Stimulated activated CD4-positive, alpha-beta T cell treated with anti-CD3 and anti-CD28 coated beads, TNF-alpha, amount 100 ng/mL, for 1 hour (primary cell): ENCODE measurements at places on chromosomes 5 and 9.

- no peak for DNase-seq
Measured at GRCh38 chr5:105885266-105885665, 1785.5 kb downstream of the EFNA5 start.

- no peak for DNase-seq
Measured at GRCh38 chr9:126916909-126917308, 2.3 kb downstream of the RALGPS1 start.

DNA sequence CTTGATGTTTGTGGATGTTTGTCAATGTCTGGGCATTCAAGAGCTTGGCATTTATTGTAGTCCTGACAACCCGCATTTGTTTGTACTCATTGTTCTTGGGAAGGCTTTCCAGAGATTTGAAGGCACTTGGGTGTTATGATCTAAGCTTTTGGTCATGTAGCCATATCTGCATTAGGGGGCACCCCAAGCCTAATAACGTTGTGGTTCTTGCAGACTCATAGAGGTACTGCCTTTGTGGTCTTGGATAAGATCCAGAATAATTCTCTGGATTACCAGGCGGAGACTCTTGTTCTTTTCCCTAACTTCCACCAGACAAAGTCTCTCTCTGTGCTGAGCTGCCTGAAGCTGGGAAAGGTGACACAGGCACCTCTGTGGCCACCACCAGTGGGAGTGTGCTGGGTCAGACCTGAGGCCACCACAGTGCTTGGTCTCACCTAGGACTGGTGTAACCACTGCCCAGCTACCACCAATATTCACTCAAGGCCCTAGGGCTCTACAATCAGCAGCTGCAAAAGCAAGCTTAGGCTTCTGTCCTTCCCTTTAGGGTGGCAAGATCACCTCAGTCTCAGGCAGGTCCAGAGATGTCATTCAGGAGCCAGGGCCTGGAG lies 144.4 kb upstream of the TAS2R1 start:
- no peak for DNase-seq

DNA sequence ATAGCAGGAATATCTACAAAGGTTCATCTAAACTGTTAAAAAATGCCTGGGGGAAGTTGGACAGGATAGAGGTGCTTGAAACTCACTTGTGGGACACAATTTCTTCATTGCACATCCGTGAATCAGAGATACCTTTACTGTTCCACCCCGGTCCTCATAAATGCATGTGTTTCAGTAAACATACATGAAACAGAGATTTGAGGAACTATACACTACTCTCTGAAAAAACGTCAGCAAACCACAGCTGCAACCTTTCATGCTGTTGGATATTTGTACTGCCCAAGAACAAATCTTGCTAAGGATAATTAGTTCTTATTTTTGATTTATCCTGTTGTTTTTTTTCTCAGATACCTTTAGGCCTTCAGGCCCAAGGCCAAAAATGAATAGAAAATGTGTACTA lies 337.3 kb downstream of the KDM4C start:
- DNase-seq: no peak

DNA sequence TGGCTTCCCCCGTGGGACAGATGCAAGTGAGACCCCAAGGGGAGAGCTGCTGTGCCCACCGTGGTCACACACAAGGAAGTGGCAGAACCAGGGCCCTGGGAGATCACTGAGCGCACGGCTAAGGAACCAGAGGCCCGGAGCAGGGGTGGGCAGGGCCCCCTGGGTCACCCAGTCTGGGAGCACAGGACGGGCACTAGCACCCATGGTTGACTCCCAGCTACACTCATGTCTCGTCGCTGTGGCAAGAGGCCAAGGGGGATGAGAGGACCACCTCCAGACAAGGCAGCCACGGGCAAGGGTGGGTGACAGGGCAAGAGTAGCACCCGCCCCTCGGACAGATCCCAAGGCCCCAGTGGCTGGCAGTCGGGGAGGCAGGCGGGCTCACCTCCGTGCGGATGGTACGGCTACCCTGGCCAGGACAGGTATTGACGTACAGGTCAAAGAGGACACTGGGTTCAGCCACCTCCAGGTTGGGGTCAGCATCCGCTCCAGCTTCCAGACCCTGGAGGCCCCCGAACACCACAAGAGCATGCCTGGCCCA lies 5.1 kb downstream of the ENDOG start:
- no peak for DNase-seq

DNA sequence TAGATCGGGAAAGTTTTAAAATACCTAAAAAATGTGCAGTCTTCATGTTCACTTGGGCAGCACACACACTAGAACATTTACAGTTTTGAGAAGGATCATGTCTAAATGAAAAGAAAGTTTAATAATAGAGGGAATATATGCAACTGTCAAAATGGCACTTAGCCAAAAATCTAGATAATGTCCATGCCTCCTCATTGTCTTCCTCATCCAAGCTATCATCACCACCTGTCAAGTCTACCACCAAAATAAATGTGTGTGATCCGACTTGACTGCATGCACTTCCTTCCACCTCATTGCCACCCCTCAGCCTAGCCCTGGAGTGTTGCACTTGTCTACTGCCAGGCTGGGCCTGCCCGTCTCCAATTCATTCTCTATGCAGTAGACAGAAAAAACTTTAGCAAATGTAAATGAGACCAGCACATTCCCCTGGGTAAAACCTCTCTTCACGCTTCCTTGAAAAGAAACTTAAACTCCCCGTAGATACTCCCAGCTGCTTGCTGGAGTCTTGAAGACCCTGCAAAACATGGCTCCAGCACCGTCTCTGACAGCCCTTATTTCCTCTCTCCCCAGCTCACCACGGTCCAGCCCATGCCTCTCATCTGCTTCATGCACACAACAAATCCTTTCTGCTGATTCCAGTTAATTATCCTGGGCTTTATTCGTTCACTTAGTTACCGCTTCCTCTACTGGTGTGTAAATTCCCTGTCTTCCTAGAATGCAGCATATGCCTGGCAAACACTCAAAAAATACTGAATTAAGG lies 66.9 kb downstream of the FANCC start:
- DNase-seq: no peak

- peak; percentile 57 for DNase-seq
Measured at GRCh38 chr9:127802576-127803443, at the start of gene FPGS. TSS of gene FPGS (plus strand) at chr9:127802882. CDS start at chr9:127802925, 43 bp downstream.

DNA sequence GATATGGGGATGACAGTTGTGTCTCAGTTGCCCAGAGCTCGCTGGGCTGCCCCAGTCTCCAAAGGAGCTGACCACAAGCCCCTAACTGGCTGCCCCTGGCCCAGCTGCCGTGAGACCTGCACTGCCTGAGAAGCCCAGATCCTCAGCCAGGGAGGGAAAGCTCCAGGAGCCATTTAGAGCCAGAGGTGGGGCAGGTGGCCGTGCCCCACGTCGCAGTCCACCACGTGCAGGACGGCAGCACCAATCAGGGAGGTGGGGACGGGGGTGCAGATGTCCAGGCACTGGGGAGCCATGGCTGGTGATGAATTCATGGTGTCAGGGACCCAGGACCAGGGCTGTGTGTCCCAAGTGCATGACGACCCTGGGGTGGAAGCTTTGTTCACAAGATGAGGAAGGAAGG lies 13.4 kb downstream of the PRRX2 start:
- no peak for DNase-seq

GRCh38 chr5:110702300-110702699 lies 24.2 kb downstream of the TMEM232 start:
- no peak for DNase-seq

DNA sequence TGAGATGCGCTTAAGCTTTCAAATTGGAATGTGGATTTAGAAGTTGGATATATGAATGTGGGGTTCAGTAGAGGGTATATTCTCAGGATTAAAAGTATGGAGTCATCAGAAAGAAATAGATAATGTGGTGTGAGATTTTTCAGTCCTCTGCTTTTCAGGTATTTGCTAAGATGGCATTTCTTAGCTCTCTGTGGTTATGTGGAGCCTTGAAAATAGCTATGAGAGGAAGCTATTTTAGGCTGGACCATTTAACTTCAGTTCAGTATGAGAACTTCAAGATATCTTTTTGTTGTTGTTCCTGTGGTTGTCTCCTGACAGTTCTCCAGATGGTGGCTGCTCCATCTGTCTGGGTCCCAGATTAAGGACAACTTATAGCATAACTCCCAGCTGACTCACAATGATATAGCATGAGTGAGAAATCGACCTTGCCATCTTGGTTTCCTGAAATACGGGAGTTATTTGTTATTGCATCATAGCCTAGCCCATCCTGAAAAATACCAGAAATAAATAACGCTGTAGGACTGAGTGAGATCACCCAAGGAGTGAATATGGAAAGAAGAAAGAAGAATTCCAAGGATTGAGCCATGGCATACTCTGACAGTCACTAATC lies 461.5 kb downstream of the ANXA1 start:
- no peak for DNase-seq

DNA sequence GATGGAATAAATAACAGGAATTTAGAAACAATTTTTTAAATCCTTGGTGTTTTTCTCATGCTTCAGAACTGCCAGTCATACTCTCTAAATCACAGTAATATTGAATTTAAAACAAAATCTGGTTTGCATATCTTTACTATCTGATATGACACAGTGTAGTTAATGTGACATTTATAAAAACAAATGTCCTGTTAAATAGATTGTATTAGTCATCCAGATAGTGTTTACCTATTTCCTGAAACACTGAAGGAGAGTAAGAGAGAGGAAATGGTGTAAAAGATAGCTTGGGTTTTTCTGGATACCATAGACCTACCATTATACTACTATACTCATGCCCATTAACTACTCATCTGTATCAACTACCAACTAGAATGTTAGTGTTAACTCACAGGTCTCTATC lies 292.3 kb downstream of the MAN2A1 start:
- no peak for DNase-seq

DNA sequence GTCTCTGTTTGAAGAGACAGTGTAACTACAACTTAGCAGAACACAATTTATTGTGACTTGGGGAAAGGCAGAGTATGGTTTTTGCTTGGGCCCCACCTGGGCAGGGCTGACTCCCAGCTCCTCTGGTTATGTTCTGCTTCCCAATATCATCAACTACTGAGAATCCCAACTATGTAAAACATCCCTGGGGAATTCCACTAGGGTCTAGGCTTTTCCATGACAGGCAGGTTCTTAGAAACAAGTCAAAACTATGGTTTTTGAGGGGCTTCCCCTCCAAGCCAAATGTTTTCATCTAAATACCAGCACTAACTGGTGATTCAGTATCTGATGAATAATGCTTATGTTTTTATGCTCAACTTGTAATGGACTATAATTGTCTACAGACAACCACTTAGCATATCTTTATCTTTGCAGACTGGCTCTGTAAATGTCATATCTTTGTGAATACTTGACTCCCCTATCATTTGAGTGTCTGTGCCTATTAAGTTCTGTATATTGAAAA lies 409.5 kb downstream of the PDE4D start:
- DNase-seq: no peak

- no peak for DNase-seq
Measured at GRCh38 chr5:133612249-133612860, at the start of gene FSTL4. TSS of gene FSTL4 (minus strand) at chr5:133612541.

- DNase-seq: no peak
Measured at GRCh38 chr5:169920474-169920873, 59.8 kb downstream of the INSYN2B start.

GRCh38 chr9:78807286-78807685 lies 510.4 kb downstream of the PSAT1 start:
- no peak for DNase-seq

GRCh38 chr5:124701873-124702425 lies 44.5 kb downstream of the ZNF608 start:
- no peak for DNase-seq

GRCh38 chr5:151005950-151006576 lies 14.3 kb upstream of the GPX3 start:
- no peak for DNase-seq

DNA sequence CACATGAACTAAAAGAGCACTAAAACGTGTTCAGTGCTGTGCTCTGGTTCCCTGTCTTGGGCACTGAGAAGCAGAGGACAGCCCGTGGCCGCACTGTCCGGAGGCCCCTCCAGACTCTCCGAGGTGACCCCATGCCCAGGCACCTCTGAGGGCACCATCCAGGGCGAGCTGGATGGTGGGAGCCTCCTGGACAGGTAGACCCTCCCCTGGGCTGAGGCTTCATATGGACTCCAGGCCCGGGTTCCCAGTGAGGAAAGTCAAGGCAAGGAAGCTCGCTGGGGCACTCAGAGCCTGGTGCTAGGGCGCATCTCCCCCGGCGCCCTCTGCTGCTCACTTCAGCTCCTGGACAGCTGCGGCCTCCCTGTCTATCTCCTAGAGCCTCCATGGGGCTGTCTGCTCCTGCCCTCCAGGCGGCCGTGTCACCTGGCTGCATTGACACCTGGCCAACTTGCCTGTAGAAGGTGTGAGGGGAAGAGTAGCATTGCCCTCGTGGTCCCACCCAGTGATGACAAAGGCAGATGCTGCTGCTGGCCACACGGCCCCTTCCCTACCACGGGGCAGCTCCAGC lies 178.2 kb upstream of the IRX1 start:
- no peak for DNase-seq

DNA sequence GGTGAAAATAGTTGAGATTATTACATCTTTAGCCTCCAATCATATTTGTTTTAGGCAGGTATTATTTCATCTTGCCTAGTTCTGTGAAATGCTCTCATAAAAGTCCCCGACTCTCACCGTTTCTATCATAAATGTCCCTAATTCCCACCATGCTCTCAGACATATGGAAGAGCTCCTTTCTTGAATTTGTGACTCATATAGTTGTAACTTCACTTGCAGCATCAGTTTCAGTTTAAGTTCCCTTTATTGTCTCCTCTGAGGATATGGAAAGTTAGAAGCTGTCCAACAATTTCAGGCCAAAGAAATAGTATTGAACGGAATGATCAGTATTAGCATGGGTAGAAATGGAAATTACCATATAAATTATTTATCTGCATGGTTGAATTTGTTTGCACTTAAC lies 187.5 kb upstream of the NR4A3 start:
- no peak for DNase-seq

DNA sequence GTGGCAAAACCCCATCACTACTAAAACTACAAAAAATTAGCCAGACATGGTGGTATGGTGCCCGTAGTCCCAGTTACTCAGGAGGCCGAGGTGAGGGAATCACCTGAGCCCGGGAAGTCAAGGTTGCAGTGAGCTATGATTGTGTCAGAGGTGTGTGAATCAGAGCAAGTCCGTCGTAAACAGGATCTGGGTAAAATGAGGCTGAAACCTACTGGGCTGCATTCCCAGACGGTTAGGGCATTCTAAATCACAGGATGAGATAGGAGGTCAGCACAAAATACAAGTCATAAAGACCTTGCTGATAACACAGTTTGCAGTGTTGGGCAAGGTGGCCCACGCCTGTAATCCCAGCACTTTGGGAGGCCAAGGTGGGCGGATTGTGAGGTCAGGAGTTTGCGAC lies 1.9 kb upstream of the CLTB start:
- DNase-seq: no peak

GRCh38 chr5:982377-983237 lies 26.0 kb upstream of the NKD2 start:
- no peak for DNase-seq

DNA sequence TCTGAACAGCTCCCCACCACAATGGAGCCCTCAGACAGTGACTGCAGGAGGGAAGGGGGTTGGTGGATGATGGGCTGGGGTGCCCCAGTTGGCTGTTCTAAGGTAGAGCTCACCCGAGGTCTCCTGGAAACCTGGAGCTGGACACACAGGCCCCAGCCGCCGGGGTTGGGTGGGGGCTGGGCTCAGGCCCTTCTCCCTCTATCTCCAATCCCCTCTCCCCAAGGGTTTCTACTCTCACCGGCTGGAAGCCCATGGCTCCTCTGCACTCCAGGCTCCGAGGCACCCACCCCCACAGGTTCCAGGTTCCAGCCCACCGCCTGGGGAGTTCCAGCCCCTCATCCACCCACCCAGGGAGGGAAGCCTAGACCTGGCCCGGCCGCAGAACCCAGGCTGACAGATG lies 766 bp downstream of the NR5A1 start:
- no peak for DNase-seq

- DNase-seq: no peak
Measured at GRCh38 chr9:73007966-73008672, 55.3 kb upstream of the ALDH1A1 start.

- no peak for DNase-seq
Measured at GRCh38 chr5:81233080-81233634, at the start of gene CKMT2. TSS of gene CKMT2 (plus strand) at chr5:81233322. CDS start at chr5:81251133, 17,811 bp downstream.
